ENCODE measurements at places on chromosomes 16 and 17.

DNA sequence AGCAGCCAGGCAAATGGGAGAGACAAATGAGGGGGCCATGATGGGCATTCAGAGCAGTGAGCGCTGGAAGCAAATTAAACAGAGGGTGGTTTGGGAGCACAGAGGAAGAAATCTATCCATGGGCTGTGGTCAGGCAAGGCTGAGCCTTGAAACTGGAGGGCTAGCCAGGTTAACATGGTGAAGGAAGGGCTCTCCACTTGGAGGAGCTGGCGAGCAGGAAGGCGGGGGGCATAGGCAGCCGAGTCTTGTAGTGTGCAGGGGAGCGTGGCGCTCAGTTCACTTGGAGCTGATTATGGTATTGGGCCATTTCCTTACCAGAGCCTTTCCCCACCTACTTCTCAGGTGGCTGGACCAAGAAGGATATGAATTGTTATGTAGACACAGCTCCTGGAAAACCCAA, 189.7 kb downstream of the SNX29 start:
- no peak for DNase-seq

- no peak for DNase-seq
Observed at GRCh38 chr17:49858796-49859195, 10.9 kb upstream of the TAC4 start.

DNA sequence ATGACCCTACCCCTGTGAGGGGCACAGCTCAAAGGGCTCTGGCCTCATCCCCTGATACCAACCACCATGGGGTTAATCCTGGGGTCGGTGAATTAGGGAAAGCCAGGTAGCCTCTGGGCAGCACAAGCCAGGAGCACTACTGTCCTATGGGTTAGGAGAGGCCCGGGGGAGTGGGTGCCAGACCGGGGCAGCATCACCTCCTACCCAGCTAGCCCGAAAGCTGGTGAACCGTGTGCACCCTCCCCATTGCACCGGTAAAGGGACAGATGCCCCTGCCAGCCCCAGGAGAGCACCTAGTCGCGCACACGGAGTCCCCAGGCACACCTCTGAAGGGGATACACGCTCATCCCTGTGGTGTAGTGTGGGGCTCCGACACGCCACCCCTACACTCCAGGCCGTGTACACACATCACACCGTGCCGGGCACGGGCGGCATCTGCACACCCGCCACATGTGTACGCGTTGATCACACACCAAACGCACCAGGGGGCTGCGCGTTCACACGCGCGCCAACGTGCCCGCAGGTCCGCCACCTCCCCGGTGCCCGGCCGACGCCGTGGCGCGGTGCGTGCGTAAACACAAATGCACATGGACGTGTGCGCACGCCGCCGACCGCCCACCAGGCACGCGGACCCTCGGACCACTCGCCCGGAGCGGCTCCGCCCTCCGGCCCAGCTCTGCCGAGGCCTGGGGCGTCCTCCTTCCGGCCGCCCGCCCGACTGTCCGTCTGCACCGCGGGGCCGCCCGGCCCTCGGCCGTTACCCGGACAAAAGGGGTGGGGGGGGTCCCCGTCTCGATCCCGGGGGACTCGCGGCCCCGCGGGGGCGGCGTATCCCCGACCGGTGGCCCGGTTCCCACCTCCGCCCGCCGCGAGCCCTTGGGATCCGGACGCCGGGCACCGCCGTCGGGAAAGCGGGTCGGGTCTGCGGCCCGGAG, 785 bp downstream of the UBALD1 start:
- no peak for DNase-seq

DNA sequence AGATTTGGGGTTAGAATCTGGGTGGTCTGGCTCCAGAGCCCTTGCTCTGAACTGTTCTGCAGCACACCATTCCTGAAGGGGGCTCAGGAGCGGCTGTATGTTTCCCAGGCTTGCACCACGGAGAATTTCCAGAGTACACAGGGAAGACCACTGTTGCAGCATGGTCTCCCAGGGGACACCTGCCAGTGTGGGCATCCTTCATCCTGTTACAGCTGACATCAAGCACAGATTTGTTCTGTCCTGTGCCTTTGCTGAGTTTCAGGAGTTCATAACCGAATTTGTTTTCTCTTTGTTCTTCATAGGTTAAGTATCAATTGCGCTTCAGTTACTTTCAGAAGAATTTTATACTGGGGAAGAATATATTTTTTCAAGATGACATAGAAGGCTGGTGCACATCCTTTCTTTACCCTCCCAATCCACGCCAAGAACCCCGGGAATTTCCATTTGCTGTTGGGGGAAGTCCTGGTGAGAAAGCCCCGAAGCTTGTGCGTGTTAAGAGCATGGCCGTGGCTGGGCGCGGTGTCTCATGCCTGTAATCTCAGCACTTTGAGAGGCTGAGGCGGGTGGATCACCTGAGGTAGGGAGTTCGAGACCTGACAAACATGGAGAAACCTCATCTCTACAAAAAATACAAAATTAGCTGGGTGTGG, 26.3 kb upstream of the ABCA3 start:
- no peak for DNase-seq

- peak; percentile 16 for DNase-seq
Observed at GRCh38 chr17:49434821-49435670, 20.4 kb upstream of the PHB1 start.

DNA sequence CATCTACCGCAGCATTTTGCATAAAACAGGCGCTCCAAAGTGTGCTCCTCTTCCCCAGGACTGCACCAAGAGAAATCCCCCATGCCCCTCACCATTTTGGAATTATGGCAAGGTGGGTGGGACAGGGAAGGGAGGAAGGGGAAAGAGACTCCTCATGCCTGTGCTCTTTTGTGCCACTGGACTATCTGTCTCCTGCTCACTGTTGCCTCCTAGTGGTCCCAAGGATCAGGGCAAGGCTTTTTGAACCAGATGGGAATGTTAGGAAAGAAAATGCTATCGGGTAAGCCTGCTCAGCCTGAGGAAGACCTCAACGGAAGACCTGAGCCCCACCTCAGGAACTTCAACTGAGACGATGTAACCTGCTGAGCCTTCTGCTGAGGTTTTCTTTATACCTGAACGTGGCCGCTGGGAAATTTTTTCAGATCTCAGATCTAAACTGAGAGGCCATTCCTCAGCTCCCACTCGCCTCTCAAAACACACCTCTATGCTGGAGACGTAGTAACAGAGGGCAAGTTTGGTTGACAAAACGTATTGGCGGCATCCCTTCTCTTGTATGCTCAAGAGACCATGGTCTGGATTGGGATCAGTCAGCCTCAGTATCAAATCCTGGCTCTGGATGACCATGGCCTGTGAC, 58.3 kb downstream of the SPACA3 start:
- DNase-seq, result peak; percentile 8

DNA sequence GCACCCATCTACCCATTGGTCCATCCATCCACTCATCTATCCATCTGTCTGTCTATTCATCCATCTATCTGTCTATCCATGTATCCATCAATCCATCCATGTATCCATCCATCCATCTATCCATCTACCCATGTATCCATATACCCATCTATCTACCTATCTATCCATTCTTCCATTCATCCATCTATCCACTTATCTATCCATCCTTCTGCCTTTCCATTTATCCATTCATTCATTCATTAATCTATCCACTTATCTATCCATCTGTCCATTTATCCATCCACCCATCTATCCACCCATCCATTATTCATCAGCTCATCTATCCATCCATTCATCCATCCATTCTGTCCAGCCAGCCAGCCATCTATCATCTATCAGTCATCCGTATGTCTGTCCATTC, 21.5 kb downstream of the TRIM25 start:
- DNase-seq, result no peak

DNA sequence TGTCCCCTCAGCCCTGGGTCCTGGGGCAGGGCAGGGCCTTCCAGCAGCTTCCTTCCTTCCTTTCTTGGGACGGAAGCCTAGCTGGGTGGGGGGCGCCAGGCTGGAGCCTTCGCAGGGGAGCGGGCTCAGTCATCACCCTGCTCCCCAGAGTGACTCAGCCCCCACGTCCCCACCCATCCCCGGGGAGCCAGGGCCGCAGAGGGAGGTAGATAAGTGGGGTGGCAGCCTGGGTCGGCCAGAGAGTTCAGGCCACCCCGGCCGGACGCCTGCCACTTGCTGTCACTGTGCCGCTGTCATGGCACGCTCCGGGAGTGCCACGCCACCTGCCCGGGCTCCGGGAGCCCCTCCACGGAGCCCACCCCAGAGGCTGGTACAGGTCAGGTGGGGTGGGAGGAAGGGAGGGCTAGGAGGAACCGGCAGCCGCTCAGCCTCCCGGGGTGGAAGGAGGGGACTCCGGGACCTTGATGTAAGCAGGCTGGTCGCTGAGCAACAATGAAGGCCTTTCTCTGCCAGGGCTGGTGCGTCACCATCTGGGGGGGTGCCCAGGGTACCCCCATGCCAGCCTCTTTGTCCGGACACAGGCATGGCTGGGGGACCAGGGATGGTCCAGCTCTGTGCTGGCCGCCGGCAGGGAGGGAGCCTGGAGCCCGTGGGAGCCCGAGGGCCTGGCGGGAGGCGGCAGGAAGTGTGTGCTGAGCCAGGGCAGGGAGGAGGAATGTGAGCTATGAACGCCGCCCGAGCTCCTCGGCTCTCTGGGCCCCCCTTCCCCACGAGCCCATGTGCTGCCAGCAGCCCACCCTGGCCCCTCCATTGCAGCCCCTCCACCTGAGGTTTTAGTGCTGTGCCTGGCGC, 6.6 kb downstream of the NHERF2 start:
- no peak for DNase-seq

- no peak for DNase-seq
Observed at GRCh38 chr16:75754141-75754540, 27.9 kb upstream of the CPHXL start.

DNA sequence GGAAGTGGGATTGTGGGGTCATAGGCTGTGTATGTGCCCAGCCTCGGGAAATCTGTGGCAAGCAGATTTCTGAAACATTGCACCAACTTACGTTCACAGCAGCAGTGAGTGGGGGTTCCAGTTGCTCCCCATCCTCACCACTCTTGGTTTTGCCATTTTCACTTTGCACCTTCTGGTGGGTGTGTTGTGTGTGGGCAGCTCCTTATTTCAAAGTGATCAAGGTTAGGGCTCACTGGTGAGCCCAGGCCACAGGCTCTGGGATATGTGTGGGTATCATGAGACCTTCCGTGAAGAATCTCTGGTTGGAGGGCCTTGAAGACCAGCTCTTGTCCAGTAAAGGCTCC, 29.5 kb upstream of the PRM1 start:
- DNase-seq, result no peak

DNA sequence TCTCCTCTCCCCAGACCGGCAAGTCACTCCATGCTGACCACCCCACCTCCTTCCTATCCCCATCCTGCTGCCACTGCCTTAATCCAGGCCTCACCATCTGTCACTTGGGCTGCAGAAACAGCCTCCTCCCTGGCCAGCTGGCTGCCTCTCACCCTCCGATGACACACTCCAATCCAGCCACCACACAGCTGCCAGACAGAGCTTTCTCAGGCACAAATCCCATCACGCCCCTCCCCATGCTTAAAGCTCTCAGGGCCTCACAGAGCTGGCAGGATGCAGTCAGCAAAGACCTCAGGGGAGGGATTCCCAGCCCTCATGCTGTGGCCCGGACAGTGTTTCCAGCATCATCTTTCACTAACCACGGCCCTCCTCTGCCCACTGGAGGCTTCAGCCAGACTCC, 13.7 kb downstream of the CAMKK1 start:
- no peak for DNase-seq

DNA sequence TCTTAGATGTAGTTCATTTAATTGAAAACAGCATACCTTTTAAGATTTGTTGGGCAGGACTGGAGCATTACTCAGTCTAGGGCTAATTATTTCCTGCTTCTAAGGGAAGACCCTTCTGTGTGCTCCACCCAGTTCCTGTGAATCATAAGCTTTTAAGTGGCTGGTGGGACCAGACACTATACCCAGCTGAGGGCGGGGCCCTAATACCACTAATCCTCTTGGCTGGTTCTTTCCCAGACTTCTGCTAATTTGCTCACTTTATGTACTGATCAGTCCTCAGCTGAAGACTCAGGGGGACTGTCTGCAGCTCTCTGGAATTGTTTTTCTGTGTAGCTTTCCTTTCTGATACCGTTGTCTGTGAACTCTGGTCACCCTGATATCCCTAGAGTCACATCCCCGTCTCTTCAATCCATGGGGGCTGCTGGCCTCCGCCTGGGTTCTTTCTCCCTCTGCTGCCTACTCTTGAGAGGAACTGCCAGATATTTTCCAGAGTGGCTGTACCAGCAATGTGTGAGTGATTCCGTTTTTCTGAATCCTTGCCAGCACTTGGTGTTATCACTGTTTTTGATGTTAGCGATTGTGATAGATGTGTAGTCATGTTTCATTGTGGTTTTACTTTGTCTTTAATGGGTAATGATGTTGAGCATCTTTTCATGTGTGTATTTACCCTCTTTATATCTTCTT, 35.1 kb downstream of the MFSD11 start:
- DNase-seq, result no peak

DNA sequence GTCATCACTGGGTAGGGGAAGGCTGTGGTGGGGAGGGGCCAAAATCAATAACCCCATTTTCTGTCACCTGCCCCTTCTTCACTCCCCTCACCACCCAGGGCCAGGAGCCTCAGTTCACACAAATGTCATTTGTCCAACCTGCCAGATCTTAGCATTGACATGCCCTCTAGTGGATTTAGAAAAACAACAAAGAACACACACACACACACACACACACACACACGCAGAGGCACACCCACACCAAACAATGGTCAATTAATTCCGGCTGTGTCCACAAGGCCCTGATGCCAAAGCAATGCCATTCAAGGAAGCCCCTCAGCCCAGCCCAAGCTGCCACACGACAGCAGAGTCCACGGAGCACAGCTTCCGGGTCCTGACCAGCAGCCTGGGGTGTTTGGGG, 68.4 kb downstream of the NOG start:
- no peak for DNase-seq

DNA sequence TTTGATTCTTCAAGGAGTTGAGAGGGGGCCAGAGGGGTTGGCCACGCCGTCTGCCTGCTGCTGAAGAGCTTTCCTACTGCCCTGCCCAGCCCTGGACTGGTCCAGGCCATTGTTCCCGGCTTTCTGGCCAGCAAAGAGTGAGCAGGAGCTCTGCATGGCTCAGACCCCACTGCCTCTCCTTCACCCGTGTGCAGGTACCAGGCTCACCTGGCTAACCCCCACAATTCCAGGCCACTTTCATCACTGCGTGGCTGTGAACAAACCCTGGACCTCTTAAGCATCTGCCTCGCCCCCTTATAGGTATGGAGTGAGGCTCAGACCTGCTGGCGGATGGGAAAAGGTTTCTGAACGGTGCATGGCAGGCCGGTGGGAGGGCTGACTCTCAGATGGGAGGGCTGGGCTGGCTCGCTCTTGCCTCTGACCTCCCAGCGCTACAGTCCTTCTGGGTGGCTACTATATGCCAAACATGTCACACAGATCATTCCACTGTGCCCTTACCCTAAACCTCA, 8.9 kb downstream of the ZNF319 start:
- DNase-seq, result no peak

GRCh38 chr17:19237389-19238166, 412 bp downstream of the EPN2 start:
- no peak for DNase-seq

DNA sequence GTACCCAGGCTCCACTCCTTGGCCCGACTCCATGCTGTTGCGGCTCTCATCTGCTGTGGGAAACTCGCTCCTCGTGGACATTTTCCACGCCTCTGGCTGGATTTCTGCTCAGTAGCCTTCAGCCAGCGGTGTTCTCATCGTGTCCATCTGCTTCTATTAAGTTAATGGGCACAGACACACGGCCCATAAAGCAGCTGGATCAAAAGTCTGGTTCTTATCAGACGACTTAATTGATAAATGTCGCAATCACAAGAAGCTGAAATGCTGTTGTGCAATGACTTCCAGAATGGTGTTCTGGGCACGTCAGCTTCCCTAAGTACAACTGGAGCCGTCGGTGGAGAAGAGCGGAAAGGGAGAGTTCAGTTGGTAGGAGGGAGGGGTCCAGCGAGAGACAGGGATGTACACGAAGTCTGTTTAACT, 211.7 kb upstream of the CHMP6 start:
- no peak for DNase-seq

GRCh38 chr17:56939869-56940484, 20.9 kb downstream of the COIL start:
- no peak for DNase-seq
